DND-41 (cell line): ENCODE measurements at places on chromosomes 3 and 15.

GRCh38 chr3:13509059-13509815 lies 29.1 kb downstream of the HDAC11 start:
- H3K4me3 ChIP-seq, result no peak overlapping the region
- H3K27me3 ChIP-seq, result no peaks in the 10 kb centered on the region
- DNase-seq, result no peak
- H3K36me3 ChIP-seq, result no peaks in the 10 kb centered on the region
- H3K27ac ChIP-seq, result no peak overlapping the region

DNA sequence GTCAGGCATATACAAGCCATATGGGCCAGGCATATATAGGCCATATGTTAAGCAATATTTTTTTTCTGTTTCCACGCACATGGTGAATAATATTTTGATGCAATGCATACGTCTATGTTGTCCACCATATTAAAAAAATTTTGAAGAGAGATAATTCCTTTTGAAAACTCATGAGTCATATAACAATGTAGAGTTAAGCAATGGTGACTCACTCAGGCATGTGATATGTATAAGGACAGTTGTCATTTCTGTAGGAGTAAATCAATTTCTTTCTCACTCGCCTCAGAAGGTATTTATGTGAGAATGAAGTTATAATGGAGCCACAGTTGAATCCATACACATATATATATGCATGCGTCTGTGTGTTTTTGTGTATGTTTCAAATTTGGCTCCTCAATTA lies 272.6 kb downstream of the EPHA3 start:
- no peak overlapping the region for H3K4me3 ChIP-seq
- H3K36me3 ChIP-seq, result no peaks in the 10 kb centered on the region
- no peaks in the 10 kb centered on the region for H3K27me3 ChIP-seq
- H3K27ac ChIP-seq, result no peak overlapping the region
- DNase-seq, result no peak
- H3K4me1 ChIP-seq, result no peaks in the 10 kb centered on the region

DNA sequence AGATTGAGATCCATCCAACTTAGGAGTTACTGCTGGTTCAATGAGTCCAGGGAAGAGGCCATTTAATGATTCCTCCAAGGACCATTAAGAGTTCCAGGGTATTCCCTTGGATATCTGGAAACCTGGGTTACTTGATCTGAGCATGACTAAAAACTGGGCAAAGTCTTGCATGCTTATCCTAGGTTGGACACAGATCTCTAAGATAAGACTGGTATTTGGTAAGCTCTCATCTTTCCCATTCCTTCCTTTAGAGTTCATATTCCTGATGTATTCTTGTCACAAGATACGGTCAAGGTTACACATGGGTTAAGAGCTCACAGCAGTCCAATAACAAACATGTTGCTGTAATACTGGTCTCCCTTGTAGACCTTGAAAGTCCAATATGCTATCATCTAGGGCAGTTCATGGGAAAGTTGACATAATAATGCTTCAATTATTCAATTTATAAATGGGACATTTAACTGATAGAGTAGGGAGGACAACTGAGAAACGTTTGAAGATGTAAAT lies 301.7 kb downstream of the TIGIT start:
- no peaks in the 10 kb centered on the region for H3K36me3 ChIP-seq
- H3K4me1 ChIP-seq, result no peaks in the 10 kb centered on the region
- H3K4me3 ChIP-seq, result no peak overlapping the region

DNA sequence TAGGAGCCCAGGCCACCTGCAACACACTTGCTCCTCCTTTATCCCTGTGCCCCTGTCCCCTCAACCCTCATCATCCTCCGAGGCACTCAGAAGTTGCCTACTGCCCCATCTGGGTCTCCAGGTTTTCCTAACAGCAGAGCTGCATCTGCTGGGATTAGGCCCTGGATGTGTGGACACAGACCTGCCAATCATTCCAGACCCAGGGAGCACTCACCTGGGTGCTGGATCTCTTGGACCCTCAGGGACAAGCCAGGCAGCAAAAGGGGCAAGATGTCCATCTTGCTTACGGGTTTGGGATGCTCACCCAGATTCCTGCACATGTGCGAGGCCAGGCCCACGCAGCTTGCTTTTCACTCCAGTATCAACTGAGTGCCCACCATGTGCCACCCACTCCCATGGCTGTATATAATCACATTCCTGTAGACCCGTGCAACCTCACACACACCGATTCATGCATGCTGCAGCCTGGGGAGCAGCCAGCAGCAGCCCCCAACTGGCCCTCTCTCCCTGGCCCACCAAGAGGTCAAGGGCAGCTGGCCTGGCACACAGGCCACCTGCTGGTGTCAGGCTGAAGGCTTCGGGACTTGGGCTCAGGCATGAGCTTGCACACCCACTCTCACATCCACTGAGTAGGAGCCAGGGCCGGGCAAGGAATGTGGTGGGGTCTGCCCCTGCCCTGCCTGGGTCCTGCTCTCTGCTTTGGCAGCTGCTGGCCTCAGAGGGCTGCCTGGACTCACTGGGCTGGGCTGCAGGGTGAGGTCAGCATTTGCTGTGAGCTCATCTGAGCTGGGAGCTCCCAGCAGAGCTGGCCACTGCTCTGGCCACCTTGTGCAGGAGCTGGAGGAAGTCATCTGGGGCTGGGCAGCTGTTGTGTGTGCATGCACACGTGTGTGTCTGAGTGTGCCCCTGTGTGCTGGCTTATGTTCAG lies 14.9 kb downstream of the PRKCD start:
- no peak overlapping the region for H3K4me3 ChIP-seq
- H3K36me3 ChIP-seq, result no peaks in the 10 kb centered on the region
- no peak overlapping the region for H3K27ac ChIP-seq
- no peaks in the 10 kb centered on the region for H3K4me1 ChIP-seq

DNA sequence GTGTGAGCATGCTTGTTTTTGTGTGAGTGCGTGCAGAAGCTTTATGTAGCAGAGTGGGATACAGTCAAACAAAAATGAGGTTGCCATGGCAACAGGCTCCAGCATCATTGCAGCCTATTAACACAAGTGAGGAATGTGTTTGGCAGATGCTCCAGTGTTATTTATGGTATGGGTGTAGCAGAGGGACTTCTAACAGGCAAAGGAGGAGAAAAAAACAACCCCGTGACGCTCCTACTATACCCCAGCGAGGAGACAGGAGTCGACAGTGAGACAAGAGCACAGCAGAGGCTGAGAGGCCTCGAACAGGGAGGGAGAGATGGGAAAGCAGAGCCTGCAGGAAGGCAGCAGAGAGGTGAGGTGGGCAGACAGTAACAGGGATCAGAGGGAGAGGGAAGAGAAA lies 4.9 kb downstream of the ADCY5 start:
- H3K4me3 ChIP-seq, result no peak overlapping the region
- H3K27ac ChIP-seq, result no peak overlapping the region
- H3K36me3 ChIP-seq, result no peaks in the 10 kb centered on the region
- no peaks in the 10 kb centered on the region for H3K4me1 ChIP-seq

- peaks cover 8% of the 10 kb centered on the region for H3K4me1 ChIP-seq
- H3K27ac ChIP-seq, result no peak overlapping the region
- H3K27me3 ChIP-seq, result peaks cover 4% of the 10 kb centered on the region
- no peak for DNase-seq
These were observed 4.5 kb downstream of the EOGT start for GRCh38 chr3:69008980-69009379.

GRCh38 chr3:30551927-30552326 lies 54.5 kb upstream of the TGFBR2 start:
- H3K36me3 ChIP-seq, result no peaks in the 10 kb centered on the region
- no peak overlapping the region for H3K4me3 ChIP-seq
- H3K4me1 ChIP-seq, result peaks cover 5% of the 10 kb centered on the region; the same call in 1 of the 2 replicates
- no peaks in the 10 kb centered on the region for H3K27me3 ChIP-seq

DNA sequence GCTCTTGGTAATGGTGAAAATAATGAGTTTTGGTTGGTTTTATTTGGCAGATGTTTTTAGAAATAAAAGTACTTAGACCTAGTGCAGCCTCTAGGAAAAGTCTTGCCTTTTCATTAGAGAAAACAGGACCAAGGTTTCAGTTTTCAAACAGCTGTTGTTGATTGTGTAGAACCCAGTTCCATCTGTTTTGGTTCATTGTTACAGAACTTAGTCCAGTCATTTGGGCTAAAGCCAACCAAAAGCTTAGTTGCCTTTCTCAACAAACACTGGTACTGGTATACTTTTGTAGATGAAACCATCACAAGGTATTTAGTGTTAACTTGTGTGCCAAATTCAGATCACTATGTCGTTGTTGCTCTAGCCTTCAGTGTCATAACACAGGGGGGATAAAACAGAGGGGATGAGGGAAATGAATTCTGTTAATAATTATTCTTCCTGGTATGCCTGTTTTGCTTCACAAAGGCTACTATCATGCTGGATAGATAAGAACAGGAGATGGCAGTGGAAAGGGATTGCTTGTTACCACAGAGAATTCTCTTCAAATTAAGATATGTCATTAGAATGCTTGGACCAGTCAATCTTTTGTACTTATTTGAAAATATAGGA lies 12.6 kb upstream of the APH1B start:
- no peaks in the 10 kb centered on the region for H3K4me1 ChIP-seq
- H3K36me3 ChIP-seq, result peaks cover 31% of the 10 kb centered on the region; the same call in 1 of the 2 replicates
- no peak overlapping the region for H3K4me3 ChIP-seq
- no peak overlapping the region for H3K27ac ChIP-seq
- no peaks in the 10 kb centered on the region for H3K27me3 ChIP-seq
- DNase-seq, result no peak

DNA sequence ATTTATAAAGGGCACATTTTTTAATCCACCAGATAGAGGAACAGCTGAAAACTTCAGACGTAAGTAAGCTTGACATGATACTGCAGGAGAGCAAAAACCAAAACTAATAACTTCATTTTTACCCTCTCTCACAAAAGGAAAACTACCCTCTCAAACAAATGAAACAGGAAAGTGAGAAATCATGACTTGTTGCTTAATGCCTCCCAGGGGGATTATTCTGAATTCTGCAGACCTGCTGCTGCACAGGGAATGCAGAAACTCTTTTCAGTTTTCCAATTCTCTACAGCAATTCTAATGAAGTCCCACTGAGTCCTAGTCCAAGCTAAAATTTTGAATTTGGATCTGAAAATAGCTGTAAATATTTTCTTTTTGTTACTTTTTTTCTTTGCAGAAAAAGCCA lies 637.1 kb upstream of the CCDC54 start:
- no peak for DNase-seq
- no peaks in the 10 kb centered on the region for H3K4me1 ChIP-seq
- H3K36me3 ChIP-seq, result no peaks in the 10 kb centered on the region
- no peak overlapping the region for H3K4me3 ChIP-seq
- H3K27ac ChIP-seq, result no peak overlapping the region
- no peaks in the 10 kb centered on the region for H3K27me3 ChIP-seq

DNA sequence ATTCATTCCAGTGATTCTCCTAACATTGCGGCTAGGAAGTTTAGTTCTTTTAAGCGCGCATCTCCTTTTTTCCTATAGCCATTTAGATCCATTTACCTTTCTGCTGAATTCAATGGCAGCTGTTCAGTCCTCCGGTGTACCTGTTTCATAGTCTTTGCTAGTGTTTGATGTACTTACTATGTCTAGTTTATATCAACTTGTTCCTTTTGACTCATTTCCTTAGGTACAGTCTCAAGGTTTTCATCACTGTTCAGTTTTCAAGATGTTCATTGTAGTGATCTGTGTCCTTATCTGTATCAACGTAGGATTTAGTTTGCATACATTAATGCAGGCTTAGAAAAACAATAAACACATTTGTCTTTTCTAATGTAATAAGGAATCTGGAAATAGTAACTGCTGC lies 59.0 kb upstream of the MBNL1 start:
- no peak overlapping the region for H3K4me3 ChIP-seq
- no peak overlapping the region for H3K27ac ChIP-seq
- H3K36me3 ChIP-seq, result no peaks in the 10 kb centered on the region
- DNase-seq, result no peak

DNA sequence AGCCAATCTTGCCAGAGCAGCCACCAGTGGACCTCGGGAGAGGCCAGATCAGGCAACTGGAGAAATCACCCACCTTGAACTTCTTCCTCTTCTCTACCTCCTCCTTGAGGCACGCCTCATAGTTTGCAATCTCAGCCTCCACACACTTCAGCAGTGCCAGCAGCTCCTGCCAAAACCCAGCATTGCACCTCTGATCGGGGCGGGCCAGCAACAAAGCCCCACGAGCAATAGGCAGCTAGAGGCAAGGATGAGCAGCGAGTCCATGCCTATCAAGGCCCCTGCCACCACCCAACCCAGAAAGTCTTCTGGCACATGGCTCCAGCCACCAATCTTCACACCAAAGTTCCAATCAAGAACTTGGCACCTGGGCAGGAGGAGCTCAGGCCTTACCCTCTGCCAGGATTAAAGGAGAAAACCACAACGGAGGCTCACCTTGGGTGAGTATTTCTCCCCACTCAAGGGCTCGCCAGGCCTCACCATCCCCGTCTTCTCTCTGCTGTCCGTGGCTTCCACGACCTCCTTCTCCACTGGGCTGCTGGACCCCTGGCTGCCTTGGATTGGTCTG lies 42.1 kb downstream of the SEMA3G start:
- DNase-seq, result no peak
- no peak overlapping the region for H3K4me3 ChIP-seq
- H3K36me3 ChIP-seq, result peaks cover 78% of the 10 kb centered on the region

GRCh38 chr3:48467110-48467454 lies 20.5 kb downstream of the ATRIP start:
- peak overlapping the region; percentile 89 for H3K27ac ChIP-seq
- H3K36me3 ChIP-seq, result peaks cover 49% of the 10 kb centered on the region
- H3K4me1 ChIP-seq, result peaks cover 69% of the 10 kb centered on the region
- peak overlapping the region; percentile 35; the same call in 1 of the 2 replicates for H3K4me3 ChIP-seq
- H3K27me3 ChIP-seq, result no peaks in the 10 kb centered on the region

DNA sequence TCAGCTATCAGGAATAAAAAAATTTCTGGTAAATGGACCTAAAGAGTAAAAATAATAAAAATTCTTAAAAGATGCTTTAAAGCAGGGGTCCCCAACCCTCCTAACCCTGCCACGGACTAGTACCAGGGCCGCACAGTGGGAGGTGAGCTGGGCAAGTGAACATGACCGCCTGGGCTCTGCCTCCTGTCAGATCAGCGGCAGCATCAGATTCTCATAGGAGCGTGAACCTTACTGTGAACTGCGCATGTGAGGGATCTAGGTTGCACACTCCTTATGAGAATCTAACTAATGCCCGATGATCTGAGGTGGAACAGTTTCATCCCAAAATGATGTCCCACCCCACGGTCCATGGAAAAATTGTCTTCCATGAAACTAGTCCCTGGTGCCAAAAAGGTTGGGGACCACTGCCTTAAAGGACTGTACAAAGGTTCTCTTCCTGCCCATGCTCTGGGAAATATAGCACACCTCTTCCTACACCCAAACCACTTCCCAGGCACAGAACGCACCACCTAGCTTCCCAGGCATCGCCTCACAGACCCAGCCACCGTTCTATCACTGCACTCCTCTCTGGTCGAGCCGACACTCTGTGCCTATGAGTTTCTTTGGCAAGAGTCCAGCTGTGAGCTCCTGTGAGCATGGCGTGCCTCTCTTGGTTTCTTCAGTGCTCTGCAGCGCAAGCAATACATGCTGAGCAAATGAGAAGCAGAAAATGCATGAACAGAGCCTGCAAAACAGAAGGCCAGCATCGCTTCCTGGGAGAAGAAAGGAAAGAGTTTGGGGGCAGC lies 104.9 kb downstream of the OCA2 start:
- no peaks in the 10 kb centered on the region for H3K27me3 ChIP-seq
- DNase-seq, result no peak
- no peak overlapping the region for H3K4me3 ChIP-seq
- H3K27ac ChIP-seq, result no peak overlapping the region
- no peaks in the 10 kb centered on the region for H3K36me3 ChIP-seq
- H3K4me1 ChIP-seq, result no peaks in the 10 kb centered on the region
